ENCODE measurements at places on chromosomes 7 and 10. TPM values are rescaled to one million over a fixed set of nuclear protein-coding genes. Genes with fewer than 3 reads are reported as not detected.

DNA sequence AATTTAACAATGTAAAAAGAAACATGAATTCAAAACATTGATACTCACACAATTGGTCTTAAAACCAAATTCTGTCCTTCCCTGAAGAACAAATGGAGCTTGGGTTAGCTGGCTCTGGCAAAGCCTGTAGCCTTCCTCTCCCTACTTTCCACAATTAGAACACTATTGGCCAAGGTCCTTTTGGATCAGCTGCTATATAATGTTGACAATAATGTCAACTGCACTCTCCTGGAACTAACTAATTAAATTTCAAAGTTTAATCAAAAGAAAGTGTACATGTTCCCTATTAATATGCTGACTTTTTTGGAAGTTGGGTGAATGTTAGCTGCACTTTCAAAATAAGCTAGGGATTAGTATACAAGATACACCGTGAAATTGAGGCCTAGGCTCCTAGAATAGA lies 440.1 kb upstream of the NFE2L3 start:
- no peaks in the 10 kb centered on the region for H3K36me3 ChIP-seq
- H3K4me3 ChIP-seq = no peak overlapping the region
- H3K27ac ChIP-seq = no peak overlapping the region

Gene SNX10
- total RNA-seq = 6.5 TPM

Gene ZNF467
- total RNA-seq = 1.2 TPM

Gene CFAP70
- 6.0 TPM for total RNA-seq

All from adrenal gland (tissue), 19 donors.